Left renal pelvis (tissue), 4 donors: ENCODE measurements at places on chromosomes 7 and 10. TPM values are rescaled to one million over a fixed set of nuclear protein-coding genes. Genes with fewer than 3 reads are reported as not detected.

DNA sequence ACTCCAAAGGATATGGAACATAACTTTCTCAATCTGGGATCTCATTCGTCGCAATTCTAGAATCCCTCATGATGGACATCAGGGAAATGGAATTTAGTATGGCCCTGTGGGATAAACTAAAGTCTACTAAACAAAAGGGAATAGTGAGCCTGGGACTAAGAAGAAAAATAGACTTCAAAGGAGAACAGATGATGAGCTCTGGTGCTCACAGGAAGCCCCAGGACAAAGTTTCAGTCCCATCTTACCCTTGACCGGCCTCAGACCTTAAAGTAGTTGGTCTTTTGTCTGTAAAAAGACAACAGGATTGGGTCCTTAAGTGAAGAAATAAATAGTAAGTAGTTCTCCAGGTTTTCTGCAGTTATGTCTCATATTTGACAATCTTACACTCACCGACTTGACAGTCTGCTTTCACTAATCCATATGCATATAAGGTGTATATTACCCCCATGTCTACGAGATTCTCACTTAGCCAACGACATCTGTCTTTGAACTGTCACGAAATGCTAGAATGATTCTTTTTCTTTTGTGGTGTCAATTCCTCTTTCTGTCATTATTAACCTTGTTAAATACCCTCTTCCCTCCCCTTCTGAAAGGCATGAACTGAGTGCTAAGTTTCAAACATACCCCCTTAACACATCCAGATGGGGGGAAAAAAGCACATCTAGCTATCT lies 10.9 kb upstream of the IKZF1 start:
- DNase-seq, result no peak

DNA sequence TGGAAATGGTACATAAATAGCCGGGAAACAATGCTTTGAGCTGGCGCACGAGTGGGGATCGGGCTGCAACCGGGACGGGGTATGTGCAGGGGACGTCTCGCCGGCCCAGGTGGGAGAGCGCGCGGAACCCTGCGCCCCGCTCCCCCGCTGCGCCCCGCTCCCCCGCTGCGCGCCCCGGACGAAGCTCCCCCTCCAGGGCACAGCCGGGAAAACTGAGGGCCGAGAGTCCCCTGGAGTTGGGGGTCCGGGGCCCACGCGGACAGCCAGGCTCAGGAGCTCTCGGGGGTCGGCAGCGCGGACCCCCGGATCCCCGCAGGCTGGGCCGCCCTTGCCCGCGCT lies 514 bp downstream of the RADIL start:
- no peak for DNase-seq

The AKR1D1 gene
- 0.41 TPM for polyA plus RNA-seq

DNA sequence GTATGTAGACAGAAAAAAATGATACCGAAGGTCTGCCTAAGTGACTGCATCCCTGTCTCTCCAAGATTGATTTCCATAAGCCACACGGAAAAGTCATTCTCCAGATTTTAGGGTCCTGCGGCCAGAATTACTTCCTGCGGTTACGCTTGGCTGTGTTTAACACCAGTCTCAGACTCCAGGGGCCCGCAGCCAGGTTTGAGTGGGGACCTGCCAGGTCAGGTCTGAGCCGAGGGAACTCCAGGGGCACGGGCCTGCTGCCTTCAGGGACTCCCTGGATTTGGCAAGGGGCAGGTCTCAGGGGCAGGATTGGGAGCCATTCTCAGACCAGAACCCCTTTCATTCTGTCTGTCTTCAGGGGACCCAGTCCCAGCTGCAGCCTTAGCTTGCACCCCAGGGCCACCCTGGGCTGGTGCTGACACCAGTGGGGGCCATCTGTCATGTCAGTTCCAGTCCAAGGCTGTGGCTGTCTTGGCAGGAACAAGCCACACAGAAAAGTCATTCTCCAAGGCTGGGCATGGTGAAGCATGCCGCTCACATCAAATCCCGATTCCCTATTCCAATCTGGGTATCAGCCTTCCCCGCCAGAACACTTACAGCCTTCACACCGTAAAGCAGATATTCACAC lies 39.0 kb downstream of the TMEM120A start:
- DNase-seq, result no peak

DNA sequence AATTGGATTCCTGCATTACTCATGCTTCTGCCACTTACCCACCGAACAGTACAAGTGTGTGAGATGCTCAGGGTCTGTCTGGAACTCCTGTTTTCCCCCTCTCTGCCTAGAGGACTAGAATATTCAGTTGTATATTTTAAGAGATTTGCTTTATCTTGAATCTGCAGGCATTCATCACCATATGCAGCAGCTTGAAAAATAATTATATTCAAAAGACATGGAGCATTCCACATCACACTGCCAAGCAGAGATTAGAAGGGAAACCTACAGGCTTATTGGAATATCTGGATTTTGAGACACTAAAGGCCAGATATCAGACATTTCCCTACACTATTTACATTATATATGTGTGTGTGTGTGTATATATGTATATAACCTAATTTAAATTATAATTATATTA lies 382.8 kb upstream of the POM121L12 start:
- no peak for DNase-seq

The HHEX gene
- 8.0 TPM for polyA plus RNA-seq

The GIMAP1 gene
- 2.1 TPM for polyA plus RNA-seq

- DNase-seq, result no peak
Observed at GRCh38 chr7:33744293-33745075, 160.9 kb upstream of the BMPER start.

DNA sequence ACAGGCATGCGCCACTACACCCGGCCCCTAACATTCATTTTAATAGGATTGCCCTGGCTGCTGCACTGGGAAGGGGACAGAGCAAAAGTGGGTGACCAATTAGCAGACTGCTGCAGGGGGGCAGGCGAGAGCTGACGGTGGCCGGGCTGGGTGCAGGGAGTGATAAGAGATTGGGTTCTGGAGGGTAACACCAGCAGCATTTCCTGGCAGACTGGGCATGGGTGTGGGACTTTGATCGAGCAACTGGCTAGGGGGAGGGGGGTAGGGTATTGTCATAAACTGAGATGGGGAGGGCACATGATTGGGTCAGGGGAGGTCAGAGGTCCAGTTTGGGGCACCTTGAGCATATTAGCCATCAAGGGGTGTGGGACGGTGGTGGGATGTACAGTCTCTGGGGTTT lies 20.2 kb upstream of the AMZ1 start:
- no peak for DNase-seq

DNA sequence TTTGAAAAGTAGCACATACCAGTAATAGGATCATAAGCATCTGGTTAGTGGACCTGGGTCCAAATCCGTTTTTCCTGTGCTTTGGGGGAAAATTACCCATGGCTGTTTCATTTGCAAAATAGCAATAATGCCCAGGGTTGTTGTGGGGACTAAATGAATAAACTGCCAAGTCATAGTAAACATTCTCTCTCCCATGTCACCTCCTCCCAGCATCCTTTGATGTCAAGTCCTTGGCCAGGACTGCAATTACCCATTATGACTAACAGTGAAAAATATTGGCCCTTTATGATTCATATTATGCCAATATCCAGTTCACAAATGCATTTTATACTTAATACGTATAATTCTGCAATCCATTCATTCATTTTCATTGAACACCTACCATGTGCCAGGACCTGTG lies 23.0 kb downstream of the TOMM7 start:
- no peak for DNase-seq

- DNase-seq, result no peak
Observed at GRCh38 chr7:127948312-127948711, 82.9 kb downstream of the LRRC4 start.

GRCh38 chr7:2209961-2210323 lies 22.8 kb downstream of the MAD1L1 start:
- no peak for DNase-seq

GRCh38 chr7:4134631-4135030 lies 547.5 kb upstream of the FOXK1 start:
- no peak for DNase-seq

The SPDYE8 gene
- polyA plus RNA-seq, result 0.23 TPM

DNA sequence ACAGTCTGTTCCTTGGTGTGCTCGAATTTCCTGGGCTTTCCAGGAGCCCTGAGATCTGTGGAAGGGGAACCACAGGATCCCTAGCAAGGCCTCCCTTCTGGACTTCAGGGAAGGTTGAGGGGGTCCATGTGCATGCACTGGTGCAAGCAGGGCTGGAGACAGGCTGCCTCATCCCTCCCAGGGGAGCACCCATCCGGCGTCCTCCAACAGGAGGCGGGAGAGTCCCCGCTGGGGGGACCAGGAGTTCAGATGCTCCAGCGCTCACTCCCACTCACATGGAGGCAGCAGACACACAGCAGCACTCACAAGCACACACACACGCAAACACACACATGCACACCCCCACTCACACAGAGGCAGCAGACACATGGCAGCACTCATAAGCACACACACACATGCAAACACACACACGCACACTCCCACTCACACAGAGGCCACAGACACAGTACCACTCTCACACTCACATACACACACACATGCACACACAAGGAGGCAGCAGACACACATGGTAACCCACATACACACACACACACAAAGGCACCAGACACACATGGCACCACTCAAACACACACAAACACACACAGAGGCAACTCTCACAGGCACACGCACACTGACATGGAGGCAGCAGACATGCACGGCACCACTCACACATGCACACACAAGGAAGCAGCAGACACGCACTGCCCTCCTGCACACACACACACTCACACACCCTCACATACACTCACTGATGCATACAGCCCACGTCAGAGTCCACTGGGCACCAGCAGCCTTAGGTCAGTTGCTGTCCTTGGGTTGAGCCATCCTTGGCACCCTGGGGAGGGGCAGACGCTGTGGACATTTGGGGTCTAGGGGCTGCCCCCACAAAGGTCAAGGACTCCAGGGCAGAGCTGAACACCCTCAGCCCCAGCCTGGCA lies 247.0 kb upstream of the PPP2R2D start:
- DNase-seq, result no peak

The LLCFC1 gene
- polyA plus RNA-seq, result 0.99 TPM

DNA sequence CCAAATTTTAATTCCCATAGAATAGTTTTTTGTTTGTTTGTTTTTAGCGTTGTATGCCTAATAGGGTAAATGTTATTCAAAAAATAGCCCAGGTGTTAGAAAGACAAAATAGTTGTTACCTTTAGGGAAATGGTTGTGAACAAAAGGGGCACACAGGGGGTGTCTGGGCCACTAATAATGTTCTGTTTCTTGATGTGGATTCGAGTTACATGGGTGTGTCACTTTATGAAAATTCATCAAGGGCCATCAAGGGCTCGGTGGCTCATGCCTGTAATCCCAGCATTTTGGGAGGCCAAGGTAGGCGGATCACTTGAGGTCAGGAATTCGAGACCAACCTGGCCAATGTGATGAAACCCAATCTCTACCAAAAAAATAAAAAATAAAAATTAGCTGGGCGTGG lies 531.8 kb upstream of the C7orf33 start:
- DNase-seq, result no peak

GRCh38 chr10:15764892-15765454 lies 45.3 kb upstream of the ITGA8 start:
- no peak for DNase-seq

The HTRA1 gene
- polyA plus RNA-seq, result 150 TPM

The MACROH2A2 gene
- 89.9 TPM for polyA plus RNA-seq

DNA sequence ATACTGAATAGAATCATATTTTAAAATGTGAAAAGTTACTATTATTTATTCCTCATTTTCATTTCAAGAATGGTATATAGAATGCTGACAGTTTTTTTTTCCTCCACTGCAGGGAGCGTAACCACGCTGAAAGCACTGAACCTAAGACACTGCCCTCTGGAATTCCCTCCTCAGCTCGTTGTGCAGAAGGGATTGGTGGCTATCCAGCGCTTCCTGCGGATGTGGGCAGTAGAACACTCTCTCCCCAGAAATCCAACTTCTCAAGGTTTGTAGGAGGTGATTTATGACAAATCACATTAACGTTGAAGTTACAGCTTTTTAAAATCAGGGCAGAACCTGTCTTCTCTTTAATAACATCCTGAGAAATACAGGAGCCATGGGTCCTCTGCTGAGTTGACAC lies 12.4 kb downstream of the LRRC27 start:
- no peak for DNase-seq

DNA sequence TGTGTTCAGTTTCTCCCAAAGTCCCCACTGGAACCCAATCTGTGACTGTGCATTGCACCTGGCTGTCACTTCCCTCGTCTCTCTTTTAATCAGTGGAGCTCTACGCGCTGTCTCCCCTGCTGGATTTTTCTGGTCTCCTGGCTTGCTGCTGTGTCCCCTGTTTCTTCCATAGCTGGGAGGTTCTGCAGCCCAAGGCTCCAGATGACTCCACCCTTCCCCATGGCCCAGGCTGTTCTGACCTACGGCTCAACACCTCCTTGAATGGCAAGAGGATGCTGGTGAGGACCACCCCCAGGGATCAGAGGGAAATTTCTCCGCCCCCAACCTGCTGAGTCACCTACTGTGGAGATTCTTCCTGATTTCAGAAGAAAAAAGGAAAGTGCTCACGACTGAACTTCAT lies 961.4 kb upstream of the ZNF722 start:
- DNase-seq, result no peak

The NPC1L1 gene
- polyA plus RNA-seq, result 0.15 TPM

DNA sequence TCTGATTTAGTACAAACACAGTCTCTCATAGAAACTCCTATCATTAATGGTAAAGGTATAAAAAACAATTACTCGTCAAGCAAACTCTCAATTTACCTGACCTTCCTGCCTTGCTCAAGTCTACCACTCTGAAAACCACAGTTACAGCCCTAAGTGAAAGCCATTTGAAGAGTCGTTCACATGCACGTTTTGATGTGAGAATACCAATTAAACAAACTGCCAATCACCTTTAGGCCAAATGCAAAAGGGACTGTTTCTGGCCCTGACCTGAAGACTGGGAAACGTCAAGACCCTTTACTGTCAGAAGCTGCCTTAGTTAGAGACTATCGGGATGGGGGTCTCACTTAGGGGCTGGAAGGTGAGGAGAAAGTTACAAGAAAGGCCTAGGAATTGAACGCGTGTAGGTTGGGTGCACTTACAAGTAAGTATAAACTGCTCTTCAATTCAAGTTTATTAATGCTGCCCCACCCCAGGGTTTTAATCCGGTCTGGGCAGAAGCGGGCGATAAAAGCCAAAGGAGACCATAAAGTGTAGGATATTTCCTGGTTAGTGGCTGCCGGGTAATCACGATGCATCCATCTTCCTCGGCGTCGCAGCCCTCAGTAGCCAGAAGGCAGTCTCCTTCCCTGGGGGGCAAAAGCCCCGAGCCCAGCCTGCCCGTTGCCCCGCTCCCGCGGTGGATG lies 935 bp downstream of the TM9SF3 start:
- DNase-seq, result no peak
